Effector memory CD8-positive, alpha-beta T cell (primary cell): ENCODE measurements at places on chromosomes 6 and 20.

GRCh38 chr6:129672881-129673631 lies 36.9 kb downstream of the ARHGAP18 start:
- no peak for DNase-seq

DNA sequence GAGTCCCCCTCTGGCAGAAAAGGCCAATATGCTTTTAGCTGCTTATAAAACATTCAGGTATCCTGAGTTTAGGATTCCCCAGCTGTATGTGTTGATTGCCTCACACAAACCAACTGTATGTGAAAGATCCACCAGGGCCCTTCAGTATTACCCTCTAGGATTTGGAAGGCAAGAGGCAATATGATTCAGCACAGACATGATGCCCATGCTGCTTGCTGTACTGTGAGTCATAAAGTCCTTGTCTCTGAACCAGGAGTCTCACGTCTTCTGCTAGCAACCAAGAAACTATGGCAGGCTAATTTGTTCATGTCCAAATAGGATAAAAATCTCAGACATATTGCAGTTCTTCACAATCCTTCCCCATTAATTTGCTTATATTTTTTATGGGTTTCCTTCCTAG lies 789.2 kb upstream of the SLC35B3 start:
- no peak for DNase-seq

DNA sequence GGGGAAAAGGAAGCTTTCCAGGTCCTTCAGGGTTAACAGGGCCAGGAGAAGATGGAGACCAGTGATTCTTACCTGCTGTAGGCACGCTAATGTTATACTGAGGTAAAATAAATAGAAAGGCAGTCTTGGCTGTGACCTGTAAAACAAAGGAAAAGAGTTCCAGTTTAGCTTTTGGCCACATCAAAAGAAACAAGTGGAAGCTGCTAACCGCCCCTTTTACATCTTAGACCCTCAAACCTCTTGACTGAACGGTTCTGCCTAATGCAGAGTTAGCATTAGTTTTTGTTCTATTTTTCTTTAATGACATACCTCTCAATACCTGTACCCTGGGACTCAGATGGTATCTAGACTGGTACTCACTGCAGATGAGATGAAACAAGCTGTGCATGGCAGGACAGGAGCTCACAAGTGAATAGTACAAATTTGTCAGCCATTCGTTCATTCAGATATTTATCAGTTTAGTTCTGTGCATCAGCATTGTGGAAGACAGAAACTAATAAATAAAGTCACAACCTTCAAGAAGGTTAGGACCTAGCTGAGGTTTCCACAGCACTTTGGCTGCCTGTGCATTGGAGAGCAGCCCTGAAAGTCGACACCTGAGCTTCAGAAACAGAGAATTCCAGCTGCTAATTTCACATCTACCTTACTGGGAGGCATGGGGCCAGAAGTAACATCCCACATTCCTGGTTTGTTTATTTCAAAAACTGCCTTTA lies 41.0 kb downstream of the TRAM2 start:
- no peak for DNase-seq

DNA sequence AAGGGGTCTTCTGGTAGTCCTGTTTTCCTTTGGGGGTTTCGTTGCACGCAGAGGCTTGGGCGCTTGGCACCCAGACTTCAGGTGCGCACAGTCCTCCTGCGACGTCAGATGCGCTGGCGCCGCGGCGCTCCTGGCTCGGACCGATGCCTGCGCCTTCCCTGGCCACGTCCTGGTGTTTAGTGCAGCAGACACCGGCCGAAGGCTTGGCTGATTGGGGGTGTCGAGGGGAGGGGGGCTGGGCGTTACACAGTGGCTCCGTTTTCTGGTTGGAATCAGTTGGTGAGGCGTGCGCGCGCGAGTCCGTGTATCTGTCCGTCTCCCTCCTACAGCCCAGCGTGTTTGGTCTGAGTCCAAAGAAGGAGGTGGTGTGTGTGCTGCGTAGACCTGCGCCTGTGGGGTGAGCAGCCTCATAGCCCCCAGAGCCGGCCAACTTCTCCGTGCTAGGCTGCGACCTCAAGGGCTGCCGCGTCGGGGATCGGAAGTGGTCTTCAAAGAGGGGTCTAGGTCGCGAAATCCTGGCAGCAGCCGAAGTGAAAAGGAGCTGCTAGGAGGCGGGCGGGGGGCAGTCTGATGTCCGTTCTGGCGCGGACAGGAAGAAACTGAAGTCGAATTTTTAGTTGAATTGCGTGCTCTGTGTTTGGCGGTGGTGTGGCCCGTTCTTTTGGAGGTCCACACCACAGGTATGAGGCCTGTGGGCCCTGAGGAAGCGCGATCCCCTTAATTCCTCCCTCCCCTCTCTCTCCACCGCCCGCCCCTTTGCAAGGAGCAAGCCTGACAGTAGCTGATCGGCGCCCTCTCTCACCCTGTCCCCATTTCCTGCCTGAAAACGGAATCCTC lies 1.5 kb downstream of the SYNDIG1 start:
- DNase-seq: no peak

GRCh38 chr20:2849529-2849928 lies 9.0 kb downstream of the VPS16 start:
- DNase-seq: no peak

DNA sequence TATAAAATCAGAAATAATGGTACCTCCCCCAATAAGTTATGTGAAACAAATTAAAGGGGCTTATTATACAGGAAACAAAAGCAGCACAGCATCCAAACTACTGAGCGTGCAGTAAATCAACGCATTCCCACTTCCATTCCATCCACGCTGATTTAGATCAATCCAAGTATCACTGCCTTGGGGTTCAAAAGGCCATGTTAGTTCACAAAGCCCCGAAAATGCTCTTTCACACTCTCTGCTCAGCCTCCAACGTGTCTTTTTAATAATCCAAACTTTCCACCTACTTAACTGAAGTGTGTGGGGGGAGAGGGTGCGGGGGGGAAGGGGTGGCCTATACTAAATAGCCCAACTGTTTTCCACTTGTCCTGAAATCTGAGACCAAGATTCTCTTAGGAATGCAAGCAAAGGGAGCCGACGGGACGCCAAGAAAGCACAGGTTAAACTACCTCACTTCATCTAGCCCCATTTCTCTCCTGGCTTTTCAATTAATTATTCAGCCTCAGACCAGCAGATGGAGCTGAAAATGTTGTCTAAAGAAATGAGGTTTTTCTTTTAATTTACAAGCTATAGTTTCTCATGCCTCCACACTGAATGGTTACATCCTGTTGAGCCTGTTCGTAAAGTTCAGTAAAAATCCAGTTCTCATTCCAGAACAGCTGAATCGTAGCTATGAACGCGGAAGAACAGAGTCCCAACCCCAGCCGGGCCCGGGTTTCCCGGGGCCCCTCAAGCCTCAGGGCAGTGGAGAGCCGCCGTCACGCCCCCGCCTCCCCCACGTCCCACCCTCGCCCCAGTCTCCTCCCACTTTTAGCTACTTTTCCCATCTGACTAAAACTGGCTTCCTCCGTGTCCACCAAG lies 1.0 kb upstream of the NXT1 start:
- DNase-seq: no peak

- DNase-seq: no peak
These were observed 92.8 kb upstream of the MLN start for GRCh38 chr6:33896391-33897188.

GRCh38 chr6:44169154-44169553 lies 10.5 kb downstream of the CAPN11 start:
- no peak for DNase-seq

GRCh38 chr6:75735491-75736186 lies 13.4 kb upstream of the MYO6 start:
- DNase-seq: no peak

DNA sequence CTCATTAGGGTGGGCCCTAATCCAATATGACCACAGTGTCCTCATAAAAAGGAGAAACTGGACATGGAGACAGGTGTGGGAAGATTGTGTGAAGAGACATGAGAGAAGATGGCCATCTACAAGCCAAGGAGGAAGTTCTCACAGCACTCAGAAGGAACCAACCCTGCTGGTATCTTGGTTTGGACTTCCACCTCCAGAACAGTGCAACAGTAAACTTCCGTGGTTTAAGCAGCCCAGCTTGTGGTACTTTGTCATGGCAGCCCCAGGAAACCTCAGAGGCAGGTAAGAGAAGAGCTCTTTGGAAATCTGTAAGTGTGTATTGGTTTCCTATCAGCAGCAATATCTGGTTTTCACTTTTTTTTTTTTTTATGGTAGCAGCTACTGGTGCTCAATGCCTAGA lies 16.5 kb upstream of the CNKSR3 start:
- DNase-seq: no peak

DNA sequence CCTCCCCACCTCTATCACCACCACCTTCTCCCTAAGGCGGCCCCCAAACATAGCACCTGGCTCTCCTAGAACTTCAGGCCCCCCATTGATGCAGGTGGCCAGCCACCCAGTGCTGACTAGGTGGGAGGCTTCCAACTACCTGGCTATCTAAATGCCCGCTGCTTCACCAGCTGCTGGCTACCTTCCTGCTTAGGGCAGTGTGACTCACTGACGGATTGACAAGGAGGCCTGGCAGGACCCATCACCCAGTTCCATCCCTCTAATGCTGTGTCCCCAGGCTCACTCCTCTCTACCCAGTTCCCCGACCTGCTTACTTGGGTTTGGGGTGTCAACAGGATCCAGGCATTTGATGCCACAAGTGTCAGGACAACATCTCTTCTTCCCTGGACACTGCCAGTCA lies 1.1 kb downstream of the SLPI start:
- DNase-seq: no peak

DNA sequence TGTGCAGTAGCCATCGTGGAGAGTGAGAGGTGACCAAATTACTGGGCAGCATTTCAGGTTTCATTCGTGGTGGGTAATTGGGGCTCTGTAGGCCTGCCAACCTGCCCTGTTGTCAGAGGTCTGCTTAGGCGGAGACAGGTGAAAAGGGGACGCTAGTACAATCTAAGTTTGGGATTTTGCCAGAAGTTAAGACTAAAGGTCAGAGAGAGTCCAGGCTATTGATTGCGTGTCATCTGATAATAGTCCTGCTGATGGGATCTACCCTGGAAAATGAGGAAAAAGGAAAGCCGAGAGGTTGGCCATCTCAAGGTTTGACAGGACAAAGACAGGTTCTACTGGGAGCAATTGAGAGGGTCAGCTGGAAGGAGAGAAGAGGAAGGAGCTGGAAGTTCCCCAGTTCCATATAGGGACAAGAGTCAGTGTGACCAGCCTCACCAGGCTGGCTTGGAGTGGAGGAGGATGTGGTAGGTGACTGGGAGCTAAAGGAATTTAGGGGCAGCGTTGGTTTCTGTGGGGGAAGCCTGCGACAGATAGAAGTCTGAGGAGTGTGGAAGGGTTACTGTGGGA lies 10.9 kb downstream of the ARFGEF2 start:
- no peak for DNase-seq

DNA sequence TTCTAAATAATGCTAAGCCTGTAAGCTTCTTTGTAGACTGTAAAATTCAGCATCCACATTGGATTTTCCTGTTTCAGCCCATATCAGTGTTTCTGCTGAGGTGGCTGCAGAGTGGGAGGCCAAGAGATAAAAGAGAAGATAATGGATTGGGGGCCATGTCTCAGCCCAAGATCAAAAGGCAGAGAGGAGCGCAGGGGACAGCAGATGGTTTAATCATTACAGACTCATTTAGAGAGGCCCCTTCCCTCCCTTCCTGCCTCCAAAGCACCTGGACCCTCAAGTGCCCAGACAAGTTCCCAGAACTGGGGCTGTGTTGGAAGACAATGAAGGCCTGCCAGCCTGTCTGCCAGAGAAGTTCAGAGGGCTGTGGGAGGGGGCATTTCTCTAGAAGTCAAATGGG lies 20.4 kb upstream of the CTNNBL1 start:
- no peak for DNase-seq

DNA sequence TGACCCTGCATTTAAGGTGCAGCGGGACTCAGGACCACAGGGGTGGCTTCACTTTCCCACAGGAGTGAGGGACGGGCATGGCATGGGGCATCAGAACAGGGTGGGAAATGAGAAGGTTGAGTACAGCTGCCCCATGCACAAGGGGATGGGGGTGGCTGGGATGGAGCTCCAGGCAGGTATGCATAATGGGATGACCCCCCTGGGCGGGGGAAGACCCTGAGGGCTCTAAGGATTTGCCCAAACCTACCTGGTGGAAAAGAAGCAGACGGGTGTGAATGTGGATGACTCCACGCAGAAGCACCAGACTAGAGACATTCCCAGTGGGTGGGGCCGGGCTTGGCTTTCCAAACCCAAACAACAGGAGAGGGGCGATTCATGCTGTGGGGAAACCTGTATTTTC lies 200.3 kb downstream of the SYNDIG1 start:
- no peak for DNase-seq

GRCh38 chr6:118325220-118325860 lies 222.8 kb upstream of the PLN start:
- DNase-seq: no peak

- DNase-seq: no peak
These were observed 27.4 kb downstream of the STX11 start for GRCh38 chr6:144177726-144178125.
